ENCODE measurements at places on chromosomes 3 and 15.

- no peak for DNase-seq
Measured at GRCh38 chr15:85710340-85710842, 84.3 kb downstream of the KLHL25 start.

- peak; percentile 6 for DNase-seq
Measured at GRCh38 chr3:2099028-2099671, 484 bp downstream of the CNTN4 start.

GRCh38 chr15:40944510-40945296 is 8.6 kb upstream of the CHAC1 start:
- no peak for DNase-seq

- DNase-seq = no peak
Measured at GRCh38 chr3:110504901-110505300, 566.7 kb upstream of the NECTIN3 start.

DNA sequence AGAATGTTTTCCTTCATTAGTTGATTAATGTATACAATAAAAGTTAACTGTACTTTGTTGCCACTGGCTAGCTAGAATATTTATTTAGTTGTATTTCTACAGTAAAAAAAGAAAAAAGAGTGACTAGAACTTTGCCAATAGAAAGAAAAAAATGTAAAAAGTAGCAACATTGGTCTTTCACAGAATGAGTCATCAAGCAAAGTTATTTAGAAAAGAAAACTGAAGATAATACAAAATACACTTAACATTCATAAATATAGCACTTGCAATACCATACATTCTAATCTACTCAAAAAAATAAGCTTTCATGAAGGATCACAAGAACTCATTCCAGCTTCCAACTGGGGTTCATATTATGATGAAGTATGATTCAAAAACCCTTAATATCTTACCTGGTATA is 83.4 kb downstream of the AQR start:
- DNase-seq = no peak

GRCh38 chr3:68504201-68504600 is 428.1 kb downstream of the TAFA4 start:
- DNase-seq = no peak

DNA sequence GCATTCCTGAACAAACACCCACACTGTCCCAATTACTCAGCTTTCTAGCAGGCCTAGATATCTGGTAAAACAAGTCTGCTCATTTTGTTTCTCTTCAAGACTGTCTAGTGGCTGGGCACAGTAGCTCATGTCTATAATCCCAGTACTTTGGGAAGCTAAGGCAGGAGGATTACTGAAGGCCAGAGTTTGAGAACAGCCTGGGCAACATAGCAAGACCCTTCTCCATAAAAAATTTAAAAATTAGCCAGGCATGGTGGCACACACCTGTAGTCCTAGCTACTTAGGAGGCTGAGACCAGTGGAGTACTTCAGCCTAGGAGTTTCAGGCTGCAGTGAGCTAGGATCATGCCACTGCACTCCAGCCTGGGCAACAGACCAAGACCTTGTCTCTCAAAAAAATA is 6.2 kb upstream of the PTPN23 start:
- DNase-seq = no peak

DNA sequence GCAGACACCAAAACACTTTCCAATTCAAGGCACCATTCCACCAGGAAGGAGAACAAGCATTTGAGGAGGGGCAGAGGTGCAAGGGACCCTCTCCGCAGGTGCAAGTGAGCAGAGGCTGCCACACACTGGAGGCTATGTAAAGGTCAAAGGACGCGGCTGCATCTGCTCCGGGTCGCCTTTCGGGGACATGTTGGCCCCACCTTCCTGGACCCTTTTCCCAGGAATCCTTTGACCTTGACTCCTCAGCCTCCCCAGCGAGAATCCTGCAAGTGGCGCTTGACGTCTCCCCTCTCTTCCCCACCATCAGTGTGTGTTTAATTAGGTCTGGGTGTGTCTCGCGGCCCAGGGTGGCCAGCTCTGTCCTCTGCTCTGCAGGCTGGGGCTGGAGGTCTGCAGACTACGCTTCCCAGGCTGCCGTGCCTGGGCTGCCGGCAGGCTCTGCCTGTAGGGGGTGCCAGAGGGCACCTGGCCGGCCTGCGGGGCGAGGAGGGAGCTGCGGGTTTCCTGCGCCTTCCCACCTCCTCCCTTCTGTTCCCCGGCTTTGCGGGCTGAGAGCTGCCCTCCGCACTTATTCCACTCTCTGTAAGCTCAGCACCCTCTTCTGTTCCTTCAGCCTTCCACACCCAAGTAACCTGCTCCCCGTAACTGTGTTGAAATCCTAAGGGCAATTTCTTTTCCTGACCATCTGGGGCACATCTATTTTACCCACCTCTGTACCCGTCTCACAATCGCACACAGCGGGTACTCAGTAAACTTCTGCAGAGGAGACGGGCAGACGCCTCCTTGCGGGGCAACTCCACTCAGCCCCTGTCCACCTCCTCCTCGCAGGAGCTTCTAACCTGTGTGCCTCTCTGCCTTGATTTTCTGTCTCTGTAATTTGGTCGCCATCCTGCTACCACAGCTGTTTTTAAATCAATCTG is 129.8 kb downstream of the NSMCE3 start:
- peak; percentile 87 for DNase-seq

DNA sequence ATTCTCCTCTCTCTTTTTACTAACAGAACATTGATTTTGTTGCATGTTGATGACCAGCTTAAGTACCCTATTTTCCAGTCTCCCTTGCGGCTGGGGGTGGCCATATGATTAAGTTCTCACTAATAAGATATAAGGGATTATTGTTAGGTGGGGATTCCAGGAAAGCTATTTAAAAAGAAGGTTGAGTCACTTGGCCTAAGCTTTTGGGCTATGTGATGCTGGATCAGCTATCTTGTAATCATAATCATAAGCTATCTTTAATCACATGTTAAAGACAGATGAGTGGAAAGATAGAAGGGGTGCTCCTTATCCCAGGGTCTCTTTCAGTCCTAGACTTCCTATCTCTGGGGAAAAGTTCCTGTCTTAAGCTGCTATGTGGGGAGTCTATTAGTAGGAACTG is 59.9 kb downstream of the CGNL1 start:
- DNase-seq = no peak

- DNase-seq = no peak
Measured at GRCh38 chr3:52234516-52235447, 4.2 kb downstream of the TWF2 start.

- DNase-seq = no peak
Measured at GRCh38 chr3:23743141-23743784, 62.5 kb upstream of the UBE2E1 start.

DNA sequence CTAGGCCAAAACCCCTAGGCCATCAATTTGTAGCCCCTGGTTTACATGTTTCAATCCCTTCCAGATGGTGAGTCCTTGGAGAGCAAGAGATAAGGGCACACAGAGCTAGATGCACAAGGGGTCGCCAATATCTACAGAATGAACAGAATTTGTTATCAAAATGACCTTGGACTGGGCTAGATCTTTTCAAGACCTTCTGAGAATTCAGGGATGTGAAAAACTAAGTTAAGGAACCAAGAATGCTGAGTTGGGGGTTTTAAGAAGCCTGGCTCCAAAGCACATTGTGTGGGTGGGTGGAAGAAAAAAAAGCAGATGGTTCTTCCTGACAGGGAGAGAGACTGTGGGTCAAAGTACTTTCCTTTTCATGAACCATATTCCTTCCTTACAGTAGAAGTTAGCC is 10.2 kb downstream of the CDCP1 start:
- no peak for DNase-seq

- DNase-seq = no peak
Measured at GRCh38 chr3:43782541-43782940, 91.8 kb downstream of the ABHD5 start.

DNA sequence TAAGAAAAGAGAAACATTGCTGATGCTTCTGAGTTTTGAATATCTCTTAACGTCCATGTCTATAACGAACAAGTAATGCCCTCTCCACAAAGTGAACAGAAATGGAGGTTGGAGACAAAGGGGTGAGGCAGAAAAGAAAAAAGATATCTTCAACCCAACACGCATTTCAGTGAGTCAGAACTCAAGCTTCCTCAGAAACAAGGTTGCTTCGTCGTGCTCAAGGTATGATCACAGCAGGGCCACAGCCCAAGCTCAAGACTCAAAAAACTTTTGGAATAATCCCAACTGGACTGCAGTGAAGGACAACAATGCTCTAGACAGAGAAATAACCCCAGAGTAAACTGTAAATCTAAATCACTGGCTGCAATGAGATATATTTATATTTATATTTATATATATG is 18.9 kb downstream of the WNT5A start:
- DNase-seq = no peak

GRCh38 chr15:84988909-84989644 is 7.4 kb downstream of the PDE8A start:
- DNase-seq = no peak

DNA sequence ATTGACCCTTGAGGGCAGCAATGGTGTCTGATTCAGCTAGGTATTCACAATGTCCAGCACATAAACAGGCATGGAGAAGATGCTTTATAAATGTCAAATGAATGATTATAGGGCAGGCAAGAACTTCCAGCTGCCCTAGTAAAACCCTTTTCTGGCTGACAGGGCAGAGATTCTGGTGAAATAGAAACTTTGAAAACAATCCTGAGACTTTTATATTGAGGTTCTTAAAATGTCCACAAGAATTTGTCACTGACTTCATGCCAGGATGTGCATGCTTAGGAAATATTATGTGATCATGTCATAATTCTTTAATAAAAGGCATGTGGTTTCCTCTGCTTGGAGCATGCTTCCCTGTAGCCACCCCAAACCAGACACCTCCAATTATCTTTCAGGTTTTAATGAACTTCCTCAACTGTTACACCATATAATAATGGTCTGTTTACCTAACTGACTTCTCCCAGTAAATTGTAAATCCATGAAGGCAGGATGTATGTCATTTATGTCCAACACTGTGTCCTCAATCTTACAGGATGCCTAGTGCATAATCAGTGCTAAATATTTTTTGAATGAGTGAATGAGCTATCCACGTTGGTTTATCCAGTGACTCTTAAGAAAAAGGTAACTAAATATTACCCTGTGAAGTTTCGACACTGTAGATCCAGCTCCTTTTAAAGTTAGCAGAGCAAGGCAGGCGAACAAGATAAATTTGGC is 43.4 kb upstream of the CLRN1 start:
- DNase-seq = no peak

DNA sequence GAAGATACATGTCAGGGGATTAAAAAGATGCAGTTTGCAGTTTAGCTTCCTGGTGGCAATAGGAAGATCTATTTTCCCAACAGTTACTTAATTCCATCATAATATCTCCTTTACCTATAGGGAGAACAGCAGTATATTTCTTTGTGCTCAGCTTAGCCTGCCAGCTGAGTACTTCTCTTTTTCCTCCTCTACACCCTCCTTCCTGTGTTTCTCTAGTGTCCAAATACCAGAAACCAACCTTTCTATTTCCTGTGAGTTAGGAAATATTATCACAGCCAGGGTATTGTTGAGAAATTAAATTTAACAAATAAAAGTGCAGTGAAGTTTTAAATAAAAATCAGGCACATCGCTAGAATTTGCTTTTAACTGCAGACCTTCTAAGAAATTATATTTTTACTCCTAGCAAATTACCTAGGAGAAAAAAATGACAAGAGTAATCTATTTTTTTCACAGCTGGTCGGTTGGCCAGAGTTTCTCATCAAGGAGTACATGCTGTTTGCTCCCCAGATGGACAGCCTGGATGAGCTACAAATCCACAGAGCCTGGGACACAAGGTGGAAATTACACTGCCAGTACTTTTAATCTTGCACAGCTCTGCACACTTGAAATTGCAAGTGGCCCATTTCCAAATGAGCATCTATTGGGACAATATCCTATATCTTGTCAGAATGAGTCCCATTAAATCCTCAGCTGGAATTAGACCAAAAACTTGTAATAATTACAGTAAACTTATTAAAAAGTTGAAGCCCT is 185.2 kb upstream of the CFAP20DC start:
- DNase-seq = no peak

DNA sequence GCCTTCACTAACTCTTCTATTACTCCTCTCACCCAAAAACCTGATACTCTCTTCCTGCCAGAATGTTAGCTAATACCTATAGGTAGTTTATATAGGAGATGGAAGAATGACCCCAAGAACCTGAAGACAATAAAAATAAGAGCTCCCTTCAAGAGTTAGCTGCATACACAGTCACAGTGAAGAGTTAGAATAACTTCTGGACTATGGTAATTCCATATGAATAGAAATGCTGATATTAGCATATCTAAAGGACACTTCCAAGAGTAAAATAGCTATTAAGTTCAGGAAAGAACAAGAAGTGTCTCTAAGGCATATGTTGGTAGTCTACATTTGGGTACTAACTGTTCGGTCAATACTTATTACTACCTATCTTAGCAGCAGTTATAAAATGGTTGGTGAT is 134.2 kb downstream of the VGLL3 start:
- DNase-seq = no peak

DNA sequence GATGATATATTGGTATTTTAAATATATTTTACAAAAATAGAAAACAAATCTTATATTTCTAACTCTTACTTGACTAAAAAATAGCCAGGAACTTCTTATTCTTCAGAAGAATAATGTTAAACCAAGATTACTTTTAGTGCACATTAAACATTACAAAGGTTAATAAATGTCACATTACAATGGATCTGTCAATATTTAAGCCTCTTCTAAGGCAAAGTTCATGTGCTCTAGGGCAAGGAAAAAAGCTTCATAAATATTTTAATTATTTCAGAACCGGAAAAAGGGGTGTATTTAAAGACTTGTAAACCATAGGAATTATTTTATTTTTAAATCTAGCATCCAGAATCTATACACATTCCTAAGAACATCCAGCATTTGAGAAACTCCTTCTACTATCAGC is 166.9 kb upstream of the ROBO2 start:
- no peak for DNase-seq

- DNase-seq = no peak
Measured at GRCh38 chr3:10206166-10206511, 41.4 kb downstream of the IRAK2 start.

DNA sequence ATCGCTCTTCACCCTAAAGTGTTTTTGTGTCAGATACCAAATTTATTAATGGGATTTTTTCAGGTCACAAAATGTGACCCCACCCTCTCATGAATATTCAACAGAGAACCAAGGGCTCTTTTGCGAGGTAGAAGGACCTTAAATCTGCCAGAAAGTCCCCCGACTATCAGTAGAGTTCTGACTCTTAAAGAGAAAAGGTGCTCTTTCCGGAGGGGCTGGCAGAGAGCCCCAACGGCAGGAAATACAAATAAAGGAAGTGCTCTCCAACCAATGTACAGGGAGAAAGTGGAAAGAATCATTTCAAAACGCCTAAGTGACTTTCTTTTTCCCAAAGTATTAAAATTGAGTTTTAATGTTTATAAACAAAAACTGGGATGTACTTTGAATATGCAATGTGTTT is 517.2 kb downstream of the FOXP1 start:
- DNase-seq = no peak

- DNase-seq = no peak
Measured at GRCh38 chr3:186869253-186870100, 27.0 kb downstream of the ADIPOQ start.

GRCh38 chr3:135990903-135991302 is 25.4 kb downstream of the PPP2R3A start:
- no peak for DNase-seq

DNA sequence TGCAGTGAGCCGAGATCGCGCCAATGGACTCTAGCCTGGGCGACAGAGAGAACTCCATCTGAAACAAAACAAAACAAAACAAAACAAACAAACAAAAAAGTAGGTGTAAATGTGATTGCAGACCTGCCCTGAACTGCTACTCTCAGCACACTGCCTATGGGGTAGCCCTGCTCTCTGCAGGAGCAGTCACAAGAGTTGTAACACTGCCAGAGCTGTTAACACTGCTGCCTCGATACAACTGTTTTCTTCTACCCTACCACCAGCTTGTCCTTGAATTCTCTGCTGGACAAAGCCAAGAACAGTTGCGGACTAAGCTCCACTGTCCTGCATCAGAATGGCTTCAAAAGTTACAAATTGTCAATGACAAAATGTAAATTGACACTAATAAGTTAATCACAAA is 89.3 kb downstream of the ALCAM start:
- DNase-seq = no peak

All from GM12891 (cell line).